ENCODE measurements at places on chromosomes 2 and 18. TPM values are rescaled to one million over a fixed set of nuclear protein-coding genes. Genes with fewer than 3 reads are reported as not detected.

GRCh38 chr18:23234619-23235018 is 99.3 kb downstream of the CABLES1 start:
- DNase-seq, result no peak

The ATP6V1B1 gene
- not detected for polyA plus RNA-seq

DNA sequence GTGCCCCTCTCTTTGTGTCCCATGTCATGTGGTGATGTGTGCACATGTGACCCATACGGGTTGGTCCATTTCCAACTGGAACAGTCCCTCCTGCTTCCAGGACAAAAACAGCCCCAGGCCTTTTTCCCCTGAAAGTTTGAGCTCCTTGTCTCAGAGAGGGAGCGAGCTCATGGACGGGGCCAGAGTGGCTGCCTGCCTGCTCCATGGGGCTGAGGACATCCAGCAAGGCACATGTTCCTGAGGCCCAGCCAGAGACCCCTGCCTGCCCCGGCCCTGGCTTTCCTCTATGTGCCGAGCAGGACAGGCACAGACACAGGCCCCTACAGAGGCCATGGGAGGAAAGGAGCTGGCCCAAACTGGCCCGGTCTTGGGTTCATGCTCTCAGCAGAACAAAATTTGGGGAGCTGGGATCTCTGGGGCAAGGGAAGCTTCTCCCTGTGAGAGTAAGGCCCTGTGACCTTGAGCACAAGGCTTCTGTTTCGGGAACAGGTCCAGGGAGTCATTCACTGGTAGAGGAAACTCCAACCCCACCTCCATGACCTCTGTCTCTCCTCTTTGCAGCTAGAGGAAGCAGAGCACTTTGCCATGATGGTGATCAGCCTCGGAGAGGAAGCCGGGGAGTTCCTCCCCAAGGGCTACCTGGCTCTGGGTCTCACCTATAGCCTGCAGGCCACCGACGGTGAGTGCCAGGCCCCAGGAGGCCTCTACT is 105.8 kb upstream of the MCFD2 start:
- no peak for DNase-seq

- DNase-seq, result no peak
Observed at GRCh38 chr18:32698153-32698552, 74.7 kb downstream of the KLHL14 start.

The SP140L gene
- polyA plus RNA-seq, result 50.9 TPM

The POTEF gene
- polyA plus RNA-seq, result not detected

The BMP10 gene
- not detected for polyA plus RNA-seq

The KCNG2 gene
- polyA plus RNA-seq, result not detected

The CCDC178 gene
- polyA plus RNA-seq, result not detected

The KYNU gene
- 53.2 TPM for polyA plus RNA-seq

The SLC11A1 gene
- 0.82 TPM for polyA plus RNA-seq

- no peak for DNase-seq
Observed at GRCh38 chr2:75274936-75275335, 75.6 kb upstream of the TACR1 start.

- DNase-seq, result no peak
Observed at GRCh38 chr2:108593547-108594098, 59.4 kb downstream of the LIMS1 start.

The POTEJ gene
- polyA plus RNA-seq, result not detected

The GLS gene
- 39.2 TPM for polyA plus RNA-seq

DNA sequence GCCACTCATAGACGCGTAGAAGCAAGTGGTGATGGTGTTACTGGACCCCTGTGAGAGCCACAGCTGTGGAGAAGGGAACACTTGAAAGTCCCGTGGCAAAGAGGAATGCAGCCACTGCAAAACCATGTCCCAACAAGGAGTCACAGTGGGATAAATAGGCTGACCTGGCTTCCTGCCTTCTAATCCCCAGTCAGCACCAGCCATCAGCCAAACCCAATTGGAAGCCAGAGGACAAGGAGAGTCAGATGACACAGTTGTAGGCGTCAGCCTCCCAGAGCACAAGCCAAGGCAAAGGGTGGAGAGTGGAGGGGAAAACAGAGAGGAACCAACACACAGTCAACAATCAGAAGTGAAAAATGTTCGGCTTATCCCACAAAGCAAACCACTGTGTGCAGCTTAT is 5.5 kb upstream of the CYBRD1 start:
- no peak for DNase-seq

DNA sequence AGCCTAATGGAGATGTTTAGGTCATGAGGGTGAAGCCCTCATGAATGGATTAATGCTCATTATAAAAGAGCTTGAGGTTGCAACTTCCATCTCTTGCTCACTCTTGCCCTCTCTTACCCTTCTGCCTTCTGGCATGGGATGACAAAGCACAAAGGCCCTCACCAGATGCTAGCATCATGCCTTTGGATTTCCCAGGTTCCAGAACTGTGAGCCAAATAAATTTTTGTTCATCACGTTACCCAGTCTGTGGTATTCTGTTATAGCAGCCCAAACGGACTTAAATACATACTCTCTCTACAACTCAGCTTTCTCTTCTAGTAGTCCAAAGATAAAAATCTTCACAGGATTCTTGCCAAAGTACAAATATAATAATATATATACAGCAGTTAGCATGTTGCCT is 75.8 kb downstream of the LNPK start:
- no peak for DNase-seq

DNA sequence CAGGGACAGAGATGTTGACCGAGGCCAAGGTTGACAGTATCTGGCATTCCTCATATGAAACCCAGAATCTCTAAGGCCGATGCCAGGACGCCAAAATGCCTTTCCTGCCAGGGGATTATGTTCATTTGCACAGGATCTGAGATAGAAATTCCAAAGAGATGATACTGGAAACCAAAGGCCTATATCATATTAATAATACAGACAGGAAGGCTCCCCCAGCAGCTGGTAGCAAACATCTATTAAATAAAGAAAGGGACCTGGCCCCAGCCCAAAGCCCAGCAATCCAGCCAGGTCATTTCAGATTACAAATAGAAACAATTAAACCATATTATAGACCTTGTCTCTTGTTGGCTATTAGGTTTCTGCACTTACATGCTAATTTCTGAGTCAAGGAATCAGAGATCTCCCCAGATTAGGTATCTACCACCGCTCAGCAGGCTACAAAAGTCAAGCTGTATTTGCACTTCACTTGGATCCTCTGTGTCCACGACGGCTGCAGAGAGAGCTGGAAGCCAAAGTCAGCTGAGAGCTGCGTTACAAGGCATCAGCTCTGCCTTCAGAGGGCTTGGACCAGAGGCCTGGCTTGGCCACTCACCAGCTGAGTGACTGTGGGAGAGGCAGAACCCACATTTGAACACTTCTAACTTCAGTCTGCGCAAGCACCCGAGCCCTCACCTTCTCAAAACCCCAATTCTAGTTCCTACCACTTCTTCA is 269.3 kb upstream of the SIX2 start:
- DNase-seq, result no peak

DNA sequence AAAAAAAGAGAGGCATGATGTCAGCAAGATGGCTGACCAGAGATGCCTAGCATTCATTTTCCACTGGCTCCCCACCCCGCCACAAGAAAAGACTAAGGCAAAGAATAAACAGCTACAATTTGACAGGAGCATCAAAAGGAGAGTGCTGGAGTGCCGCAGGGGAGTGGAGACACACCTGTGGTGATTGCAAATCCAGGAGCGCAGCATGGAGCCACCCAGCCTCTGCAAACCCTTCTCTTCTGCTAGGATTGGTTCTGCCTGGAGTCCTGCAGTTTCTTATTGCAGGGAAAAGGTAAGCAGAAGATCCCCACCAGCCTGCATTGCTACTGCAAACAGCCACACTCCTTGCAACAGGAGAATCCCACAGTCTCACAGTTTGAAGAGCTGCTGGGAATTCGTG is 26.1 kb downstream of the BOLL start:
- DNase-seq, result no peak

DNA sequence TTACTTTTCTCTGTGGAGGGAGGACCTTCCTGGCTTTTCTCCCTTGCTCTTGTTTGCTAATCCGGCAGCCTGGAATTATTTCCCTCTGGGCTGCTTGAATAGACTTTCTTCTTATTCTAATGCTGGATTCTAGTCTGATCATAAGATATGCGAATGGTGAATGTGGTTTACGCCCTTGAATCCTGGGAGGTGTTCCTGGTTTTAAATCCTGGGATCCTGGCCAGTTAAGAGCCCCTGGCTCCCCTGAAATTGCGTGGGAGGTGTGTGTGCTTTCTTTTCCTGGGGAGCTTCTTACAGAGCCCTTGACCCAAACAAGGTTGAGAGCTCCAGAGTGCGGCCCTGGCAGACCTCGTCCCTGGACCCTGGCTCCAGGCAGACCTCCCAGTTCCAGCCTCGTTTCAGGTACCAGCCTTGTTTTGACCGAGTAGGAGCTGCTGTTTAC is 2.8 kb downstream of the SH3BP4 start:
- DNase-seq, result no peak

The CASP8 gene
- 16.7 TPM for polyA plus RNA-seq
